ENCODE measurements at places on chromosomes 5 and 9. TPM values are rescaled to one million over a fixed set of nuclear protein-coding genes. Genes with fewer than 3 reads are reported as not detected.
A peak's percentile ranks its signal among the peaks of the same experiment; 100 is the strongest.

GRCh38 chr5:150783422-150783928 lies 4.9 kb downstream of the SMIM3 start:
- peak; percentile 93 for DNase-seq

DNA sequence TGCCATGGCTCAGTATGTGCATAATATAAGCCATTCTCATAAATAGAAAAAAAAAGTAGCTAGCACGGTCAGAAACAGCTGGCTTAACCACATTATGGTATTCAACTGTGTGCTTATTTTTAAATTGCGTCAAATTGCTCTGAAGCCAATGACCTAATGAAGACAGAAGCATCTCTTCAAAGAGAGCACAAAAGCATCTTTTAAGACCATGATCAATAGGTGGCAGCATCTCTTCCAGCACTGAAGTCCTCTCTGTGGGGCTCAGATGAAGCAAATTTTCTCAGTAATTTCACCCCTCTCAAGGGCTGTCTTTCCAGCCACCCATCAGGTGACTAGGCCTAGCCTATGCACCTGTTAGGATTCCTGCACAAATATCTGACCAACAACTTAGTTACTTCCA lies 251.4 kb downstream of the GLIS3 start:
- DNase-seq = peak; percentile 27

Gene FRMD3
- 0.98 TPM for total RNA-seq

DNA sequence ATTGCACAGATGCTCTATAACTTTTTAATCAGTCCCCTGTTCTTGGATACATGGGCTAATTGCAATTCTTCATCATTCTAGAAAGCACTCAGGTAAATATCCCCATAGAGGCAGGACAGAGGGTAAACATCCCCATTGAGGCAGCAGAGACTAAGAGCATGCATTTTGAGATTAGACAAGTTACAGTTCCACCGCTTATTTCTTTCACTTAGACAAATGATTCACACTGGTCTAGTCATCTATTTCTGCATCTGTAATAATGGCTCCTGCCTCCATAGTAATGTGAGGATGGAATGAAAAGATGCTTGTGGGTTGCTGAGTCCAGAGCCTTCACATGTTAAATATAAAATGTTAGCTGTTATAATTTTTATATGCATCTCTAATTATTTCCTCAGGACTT lies 276.9 kb downstream of the ARHGAP26 start:
- DNase-seq = no peak

Gene MLANA
- not detected for total RNA-seq

- no peak for DNase-seq
Observed at GRCh38 chr5:51385216-51385615, 2.0 kb downstream of the ISL1 start.

DNA sequence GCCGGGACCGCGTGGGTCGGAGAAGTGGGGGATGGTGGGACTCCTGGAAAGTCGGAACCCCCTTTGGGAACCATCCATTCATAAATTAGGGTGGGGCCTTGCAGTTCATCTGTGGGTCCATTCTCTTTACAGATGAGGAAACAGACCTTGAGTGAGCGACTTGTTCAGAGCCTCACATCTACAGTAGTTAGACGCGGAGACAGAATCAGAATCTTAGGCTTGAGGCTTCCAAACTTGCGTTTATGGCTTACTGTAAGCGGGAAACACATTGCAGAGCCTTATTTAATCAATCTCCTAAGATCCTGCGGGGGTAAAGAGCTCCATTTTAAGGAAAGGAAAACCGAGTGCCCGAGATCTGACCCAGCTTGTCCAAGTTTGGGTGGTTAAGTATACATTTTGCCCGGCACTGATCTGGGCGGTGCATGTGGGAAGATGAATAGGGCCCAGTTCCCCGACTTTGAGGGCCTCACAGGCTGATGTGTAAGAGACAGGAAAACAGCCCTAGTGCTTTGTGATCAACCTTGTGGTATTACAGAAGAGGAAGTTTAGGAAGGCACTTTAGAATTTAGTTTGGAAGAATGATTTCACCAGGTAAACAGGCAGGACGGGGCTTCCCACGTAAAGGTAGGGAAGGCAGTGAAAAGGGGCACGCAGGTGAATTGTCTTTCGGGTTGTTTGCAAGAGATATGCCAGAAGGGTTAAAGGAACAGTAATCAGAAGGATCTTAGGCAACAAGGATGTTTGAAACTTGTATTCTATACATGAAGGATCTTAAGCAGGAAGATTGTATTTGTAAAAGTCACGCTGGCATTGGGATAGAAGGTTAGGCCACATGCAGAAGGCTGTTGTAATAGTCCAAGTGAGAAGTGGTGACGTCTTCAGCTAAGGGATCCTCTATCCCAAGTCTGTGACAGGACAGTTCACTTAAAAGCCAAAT lies 744 bp downstream of the TARS1 start:
- peak; percentile 47 for DNase-seq

- DNase-seq = no peak
Observed at GRCh38 chr5:32545102-32545800, 40.1 kb upstream of the SUB1 start.

All from A673 (cell line).